ENCODE measurements at places on chromosomes 3 and 15.

- no peak for DNase-seq
Observed at GRCh38 chr3:122974764-122975162, 52.8 kb downstream of the SEMA5B start.

GRCh38 chr15:59197454-59197853 is 9.2 kb upstream of the LDHAL6B start:
- DNase-seq: no peak

DNA sequence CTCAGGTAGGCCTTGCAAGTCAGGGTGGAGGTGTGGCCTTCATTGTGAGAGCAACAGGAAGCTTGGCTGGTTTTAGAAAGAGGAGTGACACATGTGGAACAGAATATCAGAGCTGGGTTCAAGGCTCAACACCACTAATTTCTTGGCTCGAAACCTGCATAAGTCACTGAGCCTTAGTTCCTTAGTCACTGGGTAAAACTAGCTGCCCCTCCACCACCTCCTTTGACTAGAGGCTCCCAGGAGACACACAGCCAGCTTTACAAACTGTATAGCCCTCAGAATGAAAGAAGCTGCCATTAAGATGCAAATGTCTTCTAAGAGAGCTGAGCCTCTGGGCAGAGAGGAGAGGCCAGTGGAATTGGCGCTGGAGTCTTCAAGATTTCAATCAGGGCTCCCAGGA is 67.7 kb downstream of the CERS3 start:
- DNase-seq: no peak

DNA sequence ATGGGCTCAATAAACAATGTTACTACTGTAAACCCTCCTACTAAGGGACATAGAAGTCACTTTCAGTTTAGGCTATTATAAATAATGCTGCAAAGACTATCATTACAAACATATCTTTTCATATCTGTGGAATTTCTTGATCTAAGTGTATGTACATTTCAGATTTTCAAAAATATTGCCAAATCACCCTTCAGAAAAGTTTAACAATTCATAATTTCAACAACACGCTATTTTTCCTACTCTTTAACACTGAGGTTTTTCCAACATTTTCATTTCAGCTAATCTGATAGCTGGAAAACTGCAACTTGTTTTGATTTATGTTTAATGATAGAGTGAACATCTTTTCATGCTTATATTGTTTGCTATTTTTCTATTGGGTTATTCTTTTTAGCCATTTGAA is 69.0 kb downstream of the ALDH1A2 start:
- peak; percentile 52 for DNase-seq

DNA sequence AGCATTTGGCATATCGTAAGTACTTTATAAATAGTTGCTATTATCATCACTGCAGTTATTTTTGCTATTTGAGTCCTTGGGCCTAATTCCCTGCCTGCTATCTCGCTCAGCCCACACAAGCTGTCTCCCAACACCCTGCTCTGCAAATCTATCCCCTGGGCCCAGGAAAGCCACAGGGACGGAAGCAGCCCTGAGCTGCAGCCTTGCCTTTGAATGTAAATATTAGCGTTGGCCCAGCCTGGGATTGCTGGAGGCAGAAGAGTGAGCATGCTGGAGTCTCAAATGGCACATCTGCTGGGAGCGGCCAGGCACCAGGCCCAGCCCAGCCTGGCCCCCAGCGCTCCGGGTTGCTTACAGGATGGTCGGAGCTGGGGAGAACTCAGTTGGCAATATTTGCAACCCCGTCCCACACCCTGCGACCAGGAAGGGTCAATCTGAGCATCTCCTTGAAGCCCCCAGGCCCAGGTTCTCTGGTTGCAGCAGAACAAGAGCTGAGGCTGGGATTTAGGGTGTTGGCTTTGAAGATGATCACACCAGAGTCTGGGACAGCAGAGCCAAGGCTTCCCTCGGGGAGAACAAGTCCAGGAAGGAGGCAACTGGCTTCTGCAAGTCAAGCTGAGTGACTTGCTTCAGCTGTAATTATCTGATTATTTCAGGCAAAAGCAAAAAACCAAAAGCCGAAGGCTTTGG is 529.6 kb downstream of the SHQ1 start:
- DNase-seq: peak; percentile 71

DNA sequence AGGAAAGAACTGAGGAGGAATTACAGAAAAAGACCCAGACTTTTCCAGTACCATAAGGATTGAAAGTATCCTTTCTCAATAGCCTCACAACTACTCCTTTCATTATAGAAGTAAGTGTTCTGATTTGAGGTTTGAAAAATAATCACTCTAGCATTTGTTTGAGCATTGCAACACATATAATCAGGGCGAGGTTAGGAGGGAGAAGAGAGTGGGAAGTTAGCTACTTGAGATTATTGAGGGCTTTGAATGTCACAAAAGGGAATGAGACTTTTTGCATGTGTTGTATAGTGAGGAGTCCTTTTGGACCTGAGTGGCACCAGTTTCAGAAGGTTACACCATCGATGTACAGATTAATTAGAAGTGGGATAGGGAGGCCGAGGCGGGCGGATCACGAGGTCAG is 65.2 kb upstream of the TNIK start:
- DNase-seq: no peak

DNA sequence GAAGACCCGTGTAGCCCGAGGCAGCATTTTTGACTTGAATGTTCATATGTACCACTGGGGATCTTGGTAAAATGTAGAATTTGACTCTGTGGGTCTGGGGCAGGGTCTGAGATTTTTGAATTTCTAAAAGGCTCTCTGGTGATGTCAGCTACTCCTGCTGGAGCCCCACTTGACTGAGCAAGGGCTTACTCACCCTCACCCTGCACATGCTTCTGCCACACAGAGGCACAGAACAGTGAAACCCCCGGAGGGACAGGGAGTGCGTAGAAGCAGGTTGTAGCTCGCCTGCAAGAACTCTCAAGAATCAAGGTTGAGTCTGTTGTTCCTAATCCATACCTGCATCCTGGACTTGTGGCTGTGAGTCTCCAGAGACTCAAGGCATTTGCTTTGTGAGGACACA is 41.1 kb downstream of the SLCO3A1 start:
- DNase-seq: no peak

GRCh38 chr3:171944118-171945016 is 95.0 kb upstream of the FNDC3B start:
- no peak for DNase-seq

- no peak for DNase-seq
Observed at GRCh38 chr15:42048821-42049200, 28.0 kb upstream of the PLA2G4E start.

- no peak for DNase-seq
Observed at GRCh38 chr3:42269647-42270046, 3.7 kb upstream of the CCK start.

DNA sequence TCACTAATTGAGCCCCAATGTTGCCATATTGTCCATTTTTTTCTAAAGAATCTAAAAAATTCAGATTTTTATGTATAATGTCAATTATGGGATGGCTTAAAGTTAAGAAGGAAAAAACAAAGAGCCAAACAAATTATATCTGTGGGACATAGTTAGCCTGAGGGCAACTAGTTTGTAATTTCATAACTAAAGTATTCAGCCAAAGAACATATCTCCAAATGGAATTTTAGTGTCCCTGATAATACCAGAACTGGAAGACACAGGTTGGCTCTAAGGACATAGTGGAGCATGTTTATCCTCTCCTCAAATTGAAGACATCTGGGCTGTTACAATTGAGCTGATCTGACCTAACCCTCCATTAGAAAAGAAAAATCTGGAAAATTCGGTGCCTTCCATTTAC is 144.2 kb downstream of the IL1RAP start:
- no peak for DNase-seq

DNA sequence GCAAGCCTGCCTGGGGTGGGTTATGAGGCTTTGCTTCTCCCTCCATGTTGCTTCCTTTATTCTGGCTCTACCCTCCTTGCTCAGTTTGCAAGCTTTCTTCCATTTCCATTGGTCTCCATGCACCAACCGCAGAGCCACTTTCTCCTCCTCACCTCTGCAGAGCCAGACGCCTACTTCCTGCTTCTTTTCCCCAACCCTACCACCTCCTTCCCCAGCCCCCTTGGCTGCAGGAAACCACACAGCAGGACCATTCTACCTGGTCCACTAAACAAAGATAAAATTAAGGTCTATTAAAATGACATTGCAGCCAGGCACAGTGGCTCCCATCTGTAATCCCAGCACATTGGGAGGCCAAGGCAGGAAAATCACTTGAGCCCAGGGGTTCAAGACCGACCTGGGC is 10.0 kb upstream of the CAV3 start:
- no peak for DNase-seq

GRCh38 chr3:27224197-27224596 is 145.0 kb downstream of the NEK10 start:
- DNase-seq: no peak

GRCh38 chr3:70358978-70359580 is 46.6 kb upstream of the MDFIC2 start:
- peak; percentile 69 for DNase-seq

DNA sequence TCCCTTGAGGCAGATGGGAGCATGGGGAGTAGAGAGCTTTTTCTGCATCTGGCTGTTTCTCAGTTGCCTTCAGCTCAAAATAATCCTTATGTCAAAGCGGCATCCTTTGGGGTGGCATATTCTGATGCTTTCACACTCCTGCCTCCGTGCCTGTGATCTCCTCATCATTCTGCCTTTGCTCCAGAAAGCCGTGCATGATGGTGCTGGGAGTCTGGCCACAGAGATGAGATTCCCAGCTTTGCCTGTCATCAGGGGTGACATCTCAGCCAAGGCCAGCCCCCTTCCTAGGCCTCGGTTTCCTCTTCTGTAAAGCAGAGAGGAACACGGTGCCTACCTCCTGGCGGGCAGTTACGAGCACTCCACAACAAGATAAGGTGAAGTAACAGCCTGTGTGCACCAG is 96.3 kb upstream of the ALDH1A3 start:
- DNase-seq: no peak

DNA sequence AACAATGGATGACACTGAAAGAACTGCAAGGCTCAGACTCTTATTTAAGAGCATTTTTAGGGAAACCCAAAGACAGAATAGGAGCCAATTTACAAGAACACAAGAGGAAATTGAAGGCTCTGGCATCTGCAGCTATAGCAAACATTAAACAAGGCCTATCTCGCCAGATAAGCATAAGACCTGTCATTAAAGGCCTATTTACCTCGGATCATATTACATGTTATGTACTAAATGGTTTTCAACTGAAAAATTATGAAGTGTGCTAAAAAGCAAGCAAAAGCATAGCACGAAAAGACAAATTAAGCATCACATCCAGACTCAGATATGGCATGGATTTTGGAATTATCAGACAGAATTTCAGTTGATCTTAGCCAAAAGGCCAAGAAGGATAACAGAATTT is 617.1 kb downstream of the SQOR start:
- DNase-seq: peak; percentile 35

DNA sequence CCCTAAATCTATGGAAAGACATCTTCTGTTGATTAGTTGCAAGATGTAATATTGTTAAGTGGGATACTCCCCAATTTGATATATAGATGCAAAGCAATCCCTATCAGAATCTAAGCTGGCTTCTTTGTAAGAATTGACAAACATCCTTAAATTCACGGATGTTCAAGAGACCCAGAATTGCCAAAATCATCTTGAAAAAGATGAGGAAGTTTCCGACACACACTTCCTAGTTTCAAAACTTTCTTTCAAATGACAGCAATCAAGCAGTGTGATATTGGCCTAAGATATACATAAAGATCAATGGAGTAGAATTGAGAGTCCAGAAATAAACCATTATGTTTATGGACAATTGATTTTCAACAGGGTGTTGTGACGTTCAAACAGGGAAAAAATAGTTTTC is 383.6 kb downstream of the LPP start:
- DNase-seq: no peak

DNA sequence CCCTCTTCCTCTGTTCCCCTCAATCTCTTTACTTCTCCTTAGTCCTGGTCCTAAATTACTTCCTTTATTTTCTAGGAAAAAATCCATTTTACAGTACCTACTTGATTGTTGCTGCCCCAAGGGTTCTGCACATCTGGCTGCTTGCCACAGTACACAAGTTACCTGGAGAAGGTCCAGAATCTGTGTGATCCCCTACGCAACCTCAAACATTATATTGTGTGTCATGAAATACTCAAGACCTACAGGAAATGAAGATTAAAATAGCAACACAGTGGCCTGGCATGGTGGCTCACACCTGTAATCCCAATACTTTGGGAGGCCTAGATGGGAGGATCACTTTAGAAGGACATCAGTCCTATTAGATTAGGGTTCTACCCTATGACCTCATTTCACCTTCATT is 48.7 kb downstream of the PRKAR2A start:
- DNase-seq: no peak

DNA sequence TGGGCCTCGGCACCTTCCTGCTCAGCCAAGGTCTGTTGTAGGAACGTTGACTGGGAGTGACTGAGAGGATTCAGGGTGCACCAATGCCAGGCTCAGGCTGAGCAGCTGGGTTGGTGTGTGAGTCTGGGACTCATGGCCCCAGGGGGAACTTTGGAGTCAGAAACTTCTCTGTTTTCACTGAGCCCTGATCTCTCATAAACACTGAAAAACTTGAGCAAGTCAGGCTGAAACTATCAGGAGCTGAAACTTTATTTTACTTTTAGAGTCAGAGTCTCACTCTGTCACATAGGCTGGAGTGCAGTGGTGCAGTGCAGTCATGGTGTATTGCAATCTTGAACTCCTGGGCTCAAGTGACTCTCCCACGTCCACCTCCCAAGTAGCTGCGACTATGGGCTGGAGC is 3.0 kb downstream of the TRAK1 start:
- no peak for DNase-seq

GRCh38 chr3:184227481-184227935 is 1.9 kb upstream of the VWA5B2 start:
- DNase-seq: no peak

- no peak for DNase-seq
Observed at GRCh38 chr3:57093971-57094535, 33.6 kb downstream of the SPATA12 start.

- DNase-seq: no peak
Observed at GRCh38 chr3:65729973-65730372, 308.7 kb downstream of the MAGI1 start.

DNA sequence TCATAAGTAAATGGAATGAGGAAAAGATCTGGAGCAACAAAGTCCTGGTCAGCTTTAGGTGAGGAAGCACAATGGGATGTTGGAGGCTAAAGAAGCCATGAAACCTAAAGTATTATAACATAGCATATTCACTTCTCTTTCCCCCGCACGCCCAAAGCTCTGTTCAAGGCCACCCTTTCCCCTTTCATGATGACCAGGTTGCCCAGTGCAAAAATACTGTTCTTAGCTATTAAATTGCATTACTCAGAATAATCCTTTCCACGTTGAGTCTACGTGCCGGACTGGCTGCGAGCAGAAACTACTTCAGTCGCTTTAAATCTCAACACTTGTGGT is 589 bp upstream of the MAPKBP1 start:
- no peak for DNase-seq
